ENCODE measurements at places on chromosomes 7 and 10. TPM values are rescaled to one million over a fixed set of nuclear protein-coding genes. Genes with fewer than 3 reads are reported as not detected.
A peak's percentile ranks its signal among the peaks of the same experiment; 100 is the strongest.

GRCh38 chr7:2500701-2501100 is 18.9 kb upstream of the LFNG start:
- peaks cover 42% of the 10 kb centered on the region for H3K4me1 ChIP-seq
- DNase-seq, result no peak
- no peaks in the 10 kb centered on the region for H3K27me3 ChIP-seq
- peak overlapping the region; percentile 75 for H3K27ac ChIP-seq
- H3K4me3 ChIP-seq, result no peak overlapping the region
- H3K36me3 ChIP-seq, result no peaks in the 10 kb centered on the region

DNA sequence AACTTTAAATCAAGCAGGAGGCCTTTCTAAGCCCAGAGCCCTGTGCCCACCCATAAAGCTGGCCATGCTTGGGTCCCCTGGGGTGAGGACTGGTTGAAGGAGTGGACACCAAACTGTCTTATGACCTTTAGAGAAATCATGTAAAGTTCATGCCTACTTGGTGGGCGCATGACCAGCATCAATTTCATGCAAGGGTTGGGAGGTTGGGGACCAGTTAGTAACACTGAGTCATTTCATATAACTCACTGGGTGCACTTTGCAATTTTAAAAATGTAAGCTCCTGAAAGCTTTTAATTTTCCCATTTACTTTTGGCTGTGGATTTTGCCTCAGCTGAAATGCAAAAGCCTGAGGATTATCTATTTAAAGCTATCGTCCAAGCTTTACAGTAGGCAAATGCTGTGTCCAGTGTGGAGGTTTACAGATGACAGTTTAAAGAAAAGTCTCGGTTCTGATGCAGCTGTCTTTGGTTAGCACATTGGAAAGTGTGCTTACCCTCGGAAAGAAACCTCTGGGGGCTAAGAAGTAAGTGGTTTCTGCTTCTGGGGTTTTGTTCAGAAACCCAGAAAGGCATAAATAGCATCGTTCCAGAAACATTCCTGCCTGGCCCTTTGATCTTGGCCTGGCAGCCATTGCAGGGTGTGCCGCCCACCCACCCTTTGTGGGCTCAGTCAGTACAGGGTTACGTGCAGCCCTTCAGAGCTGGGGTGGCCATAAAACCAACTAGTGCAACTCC is 48.8 kb upstream of the CHST15 start:
- H3K4me3 ChIP-seq, result no peak overlapping the region
- no peak overlapping the region for H3K27ac ChIP-seq
- no peaks in the 10 kb centered on the region for H3K36me3 ChIP-seq

GRCh38 chr7:54986716-54987115 is 32.1 kb upstream of the EGFR start:
- H3K4me1 ChIP-seq, result no peaks in the 10 kb centered on the region
- DNase-seq, result no peak
- H3K27me3 ChIP-seq, result no peaks in the 10 kb centered on the region
- no peaks in the 10 kb centered on the region for H3K36me3 ChIP-seq

DNA sequence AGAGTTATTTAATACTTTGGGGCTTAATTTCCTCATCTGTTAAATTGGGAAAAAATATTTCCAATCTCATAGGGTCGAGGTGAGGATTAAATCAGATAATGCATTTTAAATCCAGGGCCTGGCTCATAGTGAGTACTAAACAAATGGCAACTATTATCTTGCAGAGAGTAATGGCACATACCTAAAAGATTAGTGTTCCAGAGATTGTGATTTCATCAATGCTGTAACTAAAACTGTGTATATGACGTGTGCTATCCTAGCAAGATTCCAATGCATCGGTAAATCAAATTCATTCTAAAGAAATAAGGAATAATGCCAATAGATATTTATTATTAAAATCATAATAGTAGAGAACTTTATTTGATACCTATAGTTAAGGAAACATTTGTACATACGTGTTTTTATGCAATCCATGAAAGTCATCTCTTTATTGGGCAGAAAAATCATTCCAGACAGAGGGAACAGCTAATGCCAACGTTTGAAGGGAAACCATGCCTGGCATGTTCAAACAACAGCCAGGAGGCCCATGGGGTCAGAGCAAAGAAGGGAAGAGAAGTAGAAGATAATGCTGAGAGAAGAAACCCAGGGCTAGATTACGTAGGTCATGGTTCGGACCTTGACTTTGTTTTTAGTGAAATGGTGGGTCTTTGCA is 174.8 kb upstream of the AGR3 start:
- no peaks in the 10 kb centered on the region for H3K4me1 ChIP-seq
- no peak overlapping the region for H3K4me3 ChIP-seq
- H3K36me3 ChIP-seq, result no peaks in the 10 kb centered on the region

DNA sequence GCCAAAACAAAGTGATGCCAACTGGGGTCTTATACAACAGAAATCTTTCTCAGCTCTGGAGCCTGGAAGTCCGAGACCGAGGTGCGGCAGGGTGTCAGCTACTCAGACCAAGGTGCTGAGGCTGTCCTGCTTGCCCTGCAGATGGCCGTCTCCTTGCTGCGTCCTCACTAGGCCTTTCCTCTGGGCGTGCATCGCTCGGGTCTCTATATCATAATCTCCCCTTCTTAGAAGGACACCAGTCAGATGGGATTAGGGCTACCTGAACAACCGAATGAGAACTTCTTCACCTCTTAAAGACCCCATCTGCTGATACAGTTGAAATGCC is 244.7 kb downstream of the EBF3 start:
- no peaks in the 10 kb centered on the region for H3K27me3 ChIP-seq
- no peaks in the 10 kb centered on the region for H3K4me1 ChIP-seq
- no peak for DNase-seq
- no peaks in the 10 kb centered on the region for H3K36me3 ChIP-seq
- H3K4me3 ChIP-seq, result no peak overlapping the region

- no peak overlapping the region for H3K4me3 ChIP-seq
- H3K4me1 ChIP-seq, result no peaks in the 10 kb centered on the region
- H3K36me3 ChIP-seq, result no peaks in the 10 kb centered on the region
- no peak for DNase-seq
Measured at GRCh38 chr7:123075838-123076467, 80.5 kb upstream of the TAS2R16 start.

DNA sequence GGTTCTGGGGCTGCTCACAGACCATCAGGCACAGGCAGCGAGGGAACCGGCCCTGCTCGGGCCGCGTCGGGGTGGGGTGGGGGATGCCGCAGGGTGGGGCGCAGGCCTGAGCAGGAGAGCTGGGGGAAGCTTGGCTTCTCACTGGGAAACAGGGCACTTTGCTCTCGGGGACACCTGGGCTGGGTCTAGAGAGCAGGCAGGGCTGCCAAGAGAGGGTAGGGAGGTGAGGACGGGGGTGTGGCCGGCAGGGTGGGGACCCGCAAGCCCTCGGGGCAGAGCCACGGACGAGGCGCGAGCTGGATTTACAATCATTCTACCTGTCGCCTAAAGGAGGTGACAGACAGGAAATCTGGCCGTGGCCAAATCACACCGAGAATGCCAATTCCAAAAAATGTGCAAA is 11.1 kb downstream of the INTS1 start:
- no peak overlapping the region for H3K4me3 ChIP-seq
- no peaks in the 10 kb centered on the region for H3K4me1 ChIP-seq
- H3K27ac ChIP-seq, result no peak overlapping the region
- DNase-seq, result no peak
- H3K36me3 ChIP-seq, result peaks cover 10% of the 10 kb centered on the region
- no peaks in the 10 kb centered on the region for H3K27me3 ChIP-seq

Gene PLAU
- 23.8 TPM for total RNA-seq

Gene SPDYE2
- not detected for total RNA-seq

Gene C7orf57
- total RNA-seq, result 0.56 TPM

DNA sequence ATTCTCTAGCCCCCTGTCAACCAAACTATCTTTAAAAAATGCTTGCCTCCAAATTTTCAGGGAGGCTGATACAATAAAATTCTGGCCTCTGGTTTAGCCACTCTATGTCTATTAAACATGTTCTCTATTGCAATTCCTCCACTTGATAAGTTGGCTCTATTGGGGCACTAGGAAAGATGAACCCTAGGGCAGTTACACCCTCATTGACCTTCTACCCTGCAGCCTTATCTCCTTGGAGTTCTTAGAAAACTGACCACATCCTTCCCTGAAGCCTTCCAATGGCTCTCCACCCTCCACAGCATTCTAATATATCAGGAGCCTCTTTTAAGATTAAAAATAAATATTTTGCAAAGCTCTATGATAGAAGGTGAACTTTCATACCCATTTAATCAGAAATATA is 30.6 kb downstream of the SVOPL start:
- H3K27me3 ChIP-seq, result no peaks in the 10 kb centered on the region
- no peak overlapping the region for H3K27ac ChIP-seq
- peaks cover 9% of the 10 kb centered on the region for H3K4me1 ChIP-seq
- no peak overlapping the region for H3K4me3 ChIP-seq

DNA sequence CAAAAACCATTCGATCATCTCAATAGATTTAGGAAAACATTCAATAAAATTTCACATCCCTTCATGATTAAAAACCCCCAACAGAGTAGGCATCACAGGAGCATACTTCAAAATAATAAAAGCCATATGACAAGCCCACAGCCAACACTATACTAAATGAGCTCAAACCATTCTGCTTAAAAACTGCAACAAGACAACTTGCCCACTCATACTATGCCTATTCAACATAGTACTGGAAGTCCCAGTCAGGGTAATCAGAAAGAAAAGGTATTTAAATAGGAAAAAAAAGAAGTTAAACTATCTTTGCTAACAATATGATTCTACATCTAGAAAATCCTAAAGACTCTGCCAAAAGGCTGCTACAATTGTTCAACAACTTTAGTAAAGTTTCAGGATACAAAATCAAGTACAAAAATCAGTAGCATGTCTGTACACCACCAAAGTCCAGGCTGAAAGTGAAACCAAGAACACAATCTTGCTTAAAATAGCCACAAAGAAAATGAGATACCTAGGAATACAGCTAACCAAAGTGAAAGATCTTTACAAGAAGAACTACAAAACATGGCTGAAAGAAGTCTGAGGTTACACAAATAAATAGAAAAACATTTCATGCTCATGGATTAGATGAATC is 882.6 kb downstream of the GRM8 start:
- H3K4me1 ChIP-seq, result no peaks in the 10 kb centered on the region
- no peaks in the 10 kb centered on the region for H3K36me3 ChIP-seq
- no peak overlapping the region for H3K27ac ChIP-seq
- no peak overlapping the region for H3K4me3 ChIP-seq
- no peak for DNase-seq

Gene SPDYE1
- total RNA-seq, result not detected

DNA sequence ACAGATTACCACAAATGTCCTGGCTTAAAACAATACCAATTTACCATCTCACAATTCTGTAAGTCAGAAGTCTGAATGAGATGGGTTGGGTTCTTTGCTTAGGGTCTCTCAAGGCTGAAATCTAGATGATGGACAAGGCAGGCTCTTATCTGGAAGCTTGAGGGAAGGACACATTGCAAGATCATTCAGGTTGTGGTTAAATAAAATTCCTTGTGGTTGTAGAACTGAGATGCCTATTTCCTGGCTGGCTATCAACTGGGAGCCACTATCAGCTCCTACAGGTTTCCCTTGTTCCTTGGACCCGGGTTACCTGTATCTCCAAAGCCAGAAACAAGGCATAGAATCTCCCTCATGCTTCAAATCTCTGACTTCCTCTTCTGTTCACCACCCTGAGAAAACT is 148.4 kb downstream of the MDFIC start:
- no peaks in the 10 kb centered on the region for H3K27me3 ChIP-seq
- no peak for DNase-seq

DNA sequence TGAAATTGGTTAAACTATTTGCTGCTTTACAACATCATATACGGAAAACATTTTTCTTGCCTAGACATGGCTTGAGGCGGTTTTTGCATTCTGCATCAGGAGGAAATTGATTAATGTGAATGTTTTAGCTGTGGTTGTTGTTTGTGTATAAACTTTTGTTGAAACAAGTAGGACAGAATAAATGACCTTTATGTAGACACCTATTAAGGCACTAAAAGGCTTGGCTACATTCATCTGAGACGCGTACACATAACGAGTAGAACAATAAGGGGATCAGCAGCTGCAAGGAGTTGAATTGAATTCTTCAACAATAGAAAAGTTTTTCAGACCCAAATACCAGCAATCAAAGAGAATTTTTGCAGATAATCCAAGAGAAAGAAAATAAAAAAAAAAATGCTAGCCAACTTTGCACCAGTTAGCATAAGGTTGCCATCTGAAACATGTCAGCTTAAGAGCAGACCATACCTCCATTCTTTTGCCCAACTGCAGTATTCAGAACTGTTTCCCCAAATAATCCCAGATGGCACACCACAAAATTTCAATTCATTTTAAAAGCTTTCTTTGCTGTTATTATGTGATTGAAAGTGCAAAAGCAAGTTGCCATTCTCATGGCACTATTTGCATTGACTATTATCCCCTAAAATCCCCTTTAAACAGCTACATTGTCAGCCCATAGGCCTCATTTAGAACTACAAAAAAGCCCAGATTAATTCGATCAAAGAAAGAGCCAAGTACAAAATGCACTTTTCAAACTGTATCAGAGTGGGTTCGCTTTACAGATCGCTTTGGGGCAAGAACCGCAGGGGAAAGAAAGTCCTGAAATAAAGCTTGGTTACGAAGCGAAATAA is 49.6 kb downstream of the GCC1 start:
- DNase-seq, result no peak
- no peak overlapping the region for H3K4me3 ChIP-seq
- H3K36me3 ChIP-seq, result no peaks in the 10 kb centered on the region
- peaks cover 8% of the 10 kb centered on the region for H3K27me3 ChIP-seq

DNA sequence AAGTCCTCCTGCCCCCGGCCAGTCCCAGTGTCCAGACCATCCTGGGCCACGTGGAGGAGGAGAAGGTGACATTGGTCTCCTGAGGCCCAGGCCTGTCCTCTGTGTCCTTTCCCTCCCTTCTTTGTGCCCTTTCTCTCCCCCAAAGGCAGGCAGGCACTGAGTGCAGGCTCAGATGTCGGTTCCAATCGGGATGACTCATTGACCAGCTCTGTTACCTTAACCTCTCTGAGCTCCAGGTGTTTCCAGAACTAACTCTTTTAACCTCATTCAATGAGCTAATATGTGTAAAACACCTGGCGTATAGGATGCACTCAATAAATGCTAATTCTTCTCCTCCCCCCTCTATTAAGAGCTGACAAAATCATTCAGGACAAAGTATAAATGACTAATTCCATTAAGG is 25.7 kb downstream of the MACROH2A2 start:
- no peak overlapping the region for H3K4me3 ChIP-seq
- DNase-seq, result no peak
- no peaks in the 10 kb centered on the region for H3K4me1 ChIP-seq
- no peak overlapping the region for H3K27ac ChIP-seq
- no peaks in the 10 kb centered on the region for H3K27me3 ChIP-seq

Gene ALOX5
- total RNA-seq, result 1.6 TPM

Gene ZNF679
- not detected for total RNA-seq

All from H1 (cell line).